ENCODE measurements at places on chromosomes 7 and 10.

DNA sequence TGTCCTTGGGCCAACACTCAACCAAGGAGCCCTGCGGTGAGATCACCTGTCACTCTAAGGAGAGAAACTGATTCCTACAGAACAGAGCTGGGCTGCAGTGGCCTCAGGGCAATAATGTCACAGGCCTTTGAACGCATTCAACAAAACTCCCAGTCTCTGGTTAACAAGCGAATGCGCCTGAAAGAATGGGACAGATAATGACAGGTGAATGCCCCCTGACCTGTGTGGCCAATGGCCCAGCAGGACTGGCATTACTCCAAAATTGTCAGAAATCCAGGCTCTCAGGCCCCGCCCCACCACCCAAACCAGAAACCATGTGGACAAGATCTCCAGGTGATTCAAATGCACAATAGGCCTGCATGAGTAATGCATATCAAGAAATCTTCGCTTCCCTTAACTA is 277.7 kb upstream of the KLF6 start:
- DNase-seq = no peak

DNA sequence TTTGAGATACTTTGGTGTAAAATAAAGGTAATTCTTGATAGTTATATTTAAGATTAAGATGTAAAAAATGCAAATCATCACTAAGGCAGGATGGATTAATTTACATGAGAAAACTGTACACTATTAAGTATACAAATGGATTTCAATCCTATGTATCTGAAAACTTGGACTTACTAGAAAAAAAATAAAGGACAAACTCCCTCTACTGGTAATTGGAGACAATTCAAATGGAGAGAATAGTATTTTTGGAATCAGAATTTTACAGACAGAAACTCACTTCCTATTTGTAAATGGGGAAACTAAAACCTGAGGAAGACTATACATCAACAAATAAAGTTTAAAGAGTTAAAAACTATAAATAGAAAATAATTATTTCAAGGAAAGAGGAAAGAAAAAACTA is 62.6 kb downstream of the CUL2 start:
- no peak for DNase-seq

DNA sequence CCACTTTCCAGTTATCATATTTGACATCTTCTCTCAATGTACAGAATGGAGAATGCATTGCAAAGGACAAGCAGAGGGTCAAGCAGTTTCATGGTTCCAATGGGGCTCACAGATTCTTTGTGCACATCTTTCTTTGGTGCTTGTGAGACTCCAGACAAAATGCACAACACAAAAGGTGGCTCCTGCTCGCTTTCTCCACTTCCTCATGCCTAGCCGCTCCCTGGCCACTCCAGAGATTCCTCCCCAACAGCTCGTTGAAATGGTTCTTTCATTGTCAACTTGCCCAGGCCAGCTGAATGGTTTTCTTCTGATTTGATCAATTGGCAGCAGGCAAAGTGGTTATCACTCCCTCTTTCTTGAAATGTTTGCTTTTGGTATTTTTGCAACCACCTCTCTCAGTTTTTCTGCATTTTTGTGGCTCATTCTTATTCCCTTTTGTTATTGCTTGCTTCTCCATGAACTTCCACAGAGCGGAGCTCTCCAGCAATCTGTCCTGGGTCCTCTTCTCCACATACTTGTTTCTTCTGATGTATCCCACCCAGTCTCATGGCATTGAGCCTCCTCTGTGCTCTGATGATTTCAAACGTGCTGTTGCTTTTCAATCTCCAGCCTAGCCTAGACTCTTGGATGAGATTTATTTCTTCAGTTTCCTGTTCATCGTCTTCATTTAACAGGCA is 507.8 kb upstream of the MKI67 start:
- DNase-seq = no peak

- no peak for DNase-seq
These were observed 120.0 kb downstream of the MKX start for GRCh38 chr10:27625452-27626211.

- no peak for DNase-seq
These were observed 187.8 kb downstream of the GNAT3 start for GRCh38 chr7:80324032-80324431.

- DNase-seq = no peak
These were observed 13.5 kb upstream of the VDAC2 start for GRCh38 chr10:75197066-75197465.

DNA sequence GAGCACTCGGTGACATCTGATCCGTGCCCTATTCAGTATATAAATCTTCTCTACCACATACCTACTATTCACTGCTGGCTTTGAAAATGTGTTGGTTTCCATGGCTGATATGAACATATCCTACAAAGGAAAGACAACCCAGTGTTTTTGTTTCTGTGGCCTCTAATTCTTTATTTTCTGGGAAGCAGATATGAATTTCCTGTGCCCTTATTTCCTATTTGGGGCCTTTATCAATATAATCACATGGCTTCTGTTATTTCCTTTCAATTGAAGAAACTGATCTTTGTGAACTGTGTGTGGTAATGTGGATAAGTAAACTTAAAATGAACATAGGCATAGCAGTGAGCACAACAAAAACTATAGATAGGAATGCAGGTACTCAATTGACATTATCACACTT is 10.6 kb downstream of the CCNJ start:
- DNase-seq = no peak

DNA sequence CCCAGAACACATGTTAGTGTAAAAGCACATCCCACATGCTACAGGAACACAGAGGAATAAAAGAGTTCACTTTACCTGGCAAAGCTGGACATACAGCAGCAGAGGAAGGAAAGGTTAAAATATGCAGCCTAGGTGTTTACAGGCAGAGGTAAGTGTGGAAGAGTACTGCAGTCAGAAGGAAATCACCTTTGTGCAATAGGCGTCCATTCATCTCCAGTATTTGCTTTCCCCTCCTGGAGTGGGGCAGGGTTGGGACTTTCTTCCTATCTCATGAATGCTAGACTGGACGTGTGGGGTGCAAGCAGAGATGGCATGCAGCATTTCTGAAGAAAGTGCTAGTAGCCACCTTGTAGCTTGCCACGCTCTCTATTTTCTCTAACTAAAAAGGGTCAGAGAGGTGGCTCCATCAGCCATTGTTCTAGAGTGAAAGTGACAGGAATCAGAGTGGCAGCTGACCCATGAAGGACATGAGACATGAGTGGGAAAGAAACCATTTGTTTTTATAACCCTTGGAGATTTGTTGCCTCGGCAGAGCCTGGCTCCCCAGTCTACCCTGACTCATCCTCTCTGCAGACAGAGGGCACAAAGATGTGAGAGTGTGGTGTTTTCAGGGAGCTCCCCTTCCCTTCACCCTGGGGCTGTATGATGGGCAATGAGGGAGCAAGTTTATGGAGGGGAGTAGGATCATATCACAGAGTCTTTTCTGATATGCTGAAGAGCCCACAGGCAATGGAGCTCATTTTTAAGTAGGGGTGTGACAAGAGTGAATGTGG is 101.2 kb upstream of the SEC61G start:
- DNase-seq = no peak

DNA sequence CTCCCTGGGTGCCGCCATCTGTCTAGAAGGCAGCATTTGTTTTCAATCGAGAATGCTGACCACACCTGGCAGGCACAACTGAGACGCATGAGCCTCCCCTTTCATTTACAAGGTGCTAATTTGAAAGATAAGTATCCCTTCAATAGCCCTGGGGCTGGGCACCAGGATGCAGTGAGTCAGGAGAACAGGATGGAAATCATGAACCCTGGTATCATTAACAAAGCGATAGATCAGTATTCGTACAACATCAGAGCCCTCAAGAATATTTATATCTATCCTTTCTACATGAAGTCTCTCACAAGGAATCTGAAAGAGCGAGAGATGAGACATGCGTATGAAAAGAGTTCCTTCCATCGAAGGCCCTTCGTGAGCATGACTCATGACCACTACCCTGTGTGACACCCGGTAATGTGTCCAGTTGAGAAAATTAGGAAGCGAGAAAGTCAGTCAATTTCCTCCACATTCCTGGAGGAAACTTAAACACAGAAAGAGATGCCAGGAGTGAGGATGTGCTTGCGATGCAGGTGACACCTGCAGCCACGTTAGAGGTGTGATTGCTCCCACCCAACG is 123.1 kb upstream of the PITRM1 start:
- DNase-seq = no peak

- DNase-seq = no peak
These were observed 106.2 kb upstream of the KCTD7 start for GRCh38 chr7:66522518-66522917.

- DNase-seq = no peak
These were observed 240.8 kb downstream of the ARHGAP12 start for GRCh38 chr10:31687663-31688482.

GRCh38 chr7:90596671-90597562 is 796 bp downstream of the CDK14 start:
- DNase-seq = no peak

GRCh38 chr7:109259151-109259550 is 689.5 kb downstream of the DNAJB9 start:
- DNase-seq = no peak

- no peak for DNase-seq
These were observed 19.1 kb downstream of the DNAJB12 start for GRCh38 chr10:72335394-72336258.

- DNase-seq = no peak
These were observed 72.2 kb downstream of the GTF2IRD1 start for GRCh38 chr7:74525881-74526280.

DNA sequence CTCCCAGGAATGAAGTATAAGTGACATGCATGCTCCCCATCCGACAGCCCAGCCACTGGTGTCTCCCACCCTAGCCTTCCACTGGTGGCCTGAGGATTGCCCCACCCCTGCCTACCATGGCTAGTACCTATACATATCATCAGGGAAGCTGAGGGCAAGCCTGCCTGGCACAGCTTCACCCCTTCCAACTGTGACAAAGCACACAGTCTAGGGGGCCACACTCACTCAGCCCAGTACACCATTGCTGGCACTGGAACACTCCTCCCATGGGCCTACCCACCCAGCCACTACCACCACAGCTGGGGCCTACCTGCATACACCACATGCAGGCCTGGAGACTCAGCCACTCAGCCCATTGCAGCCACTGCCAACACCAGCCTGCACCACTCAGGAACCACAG is 393.1 kb upstream of the STEAP1 start:
- no peak for DNase-seq

DNA sequence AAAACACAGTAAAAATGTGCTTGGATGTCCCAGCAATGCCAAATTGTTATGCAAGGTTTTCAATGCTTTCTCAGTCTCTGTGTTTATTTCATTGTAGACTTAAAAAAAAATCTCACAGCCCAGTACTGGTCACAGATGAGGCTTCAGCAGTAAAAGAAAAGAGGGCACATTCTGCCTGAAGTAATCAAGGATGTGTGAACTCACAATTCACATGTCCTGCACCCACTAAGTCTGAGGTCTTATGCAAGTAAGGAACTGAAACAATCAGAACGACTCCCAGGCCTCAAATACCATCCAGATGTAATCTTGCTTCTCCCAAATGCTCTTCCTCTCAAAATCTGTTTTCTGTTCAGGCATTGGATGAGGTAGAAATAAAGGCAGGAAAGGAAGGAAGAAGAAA is 33.7 kb downstream of the ADRB1 start:
- no peak for DNase-seq

DNA sequence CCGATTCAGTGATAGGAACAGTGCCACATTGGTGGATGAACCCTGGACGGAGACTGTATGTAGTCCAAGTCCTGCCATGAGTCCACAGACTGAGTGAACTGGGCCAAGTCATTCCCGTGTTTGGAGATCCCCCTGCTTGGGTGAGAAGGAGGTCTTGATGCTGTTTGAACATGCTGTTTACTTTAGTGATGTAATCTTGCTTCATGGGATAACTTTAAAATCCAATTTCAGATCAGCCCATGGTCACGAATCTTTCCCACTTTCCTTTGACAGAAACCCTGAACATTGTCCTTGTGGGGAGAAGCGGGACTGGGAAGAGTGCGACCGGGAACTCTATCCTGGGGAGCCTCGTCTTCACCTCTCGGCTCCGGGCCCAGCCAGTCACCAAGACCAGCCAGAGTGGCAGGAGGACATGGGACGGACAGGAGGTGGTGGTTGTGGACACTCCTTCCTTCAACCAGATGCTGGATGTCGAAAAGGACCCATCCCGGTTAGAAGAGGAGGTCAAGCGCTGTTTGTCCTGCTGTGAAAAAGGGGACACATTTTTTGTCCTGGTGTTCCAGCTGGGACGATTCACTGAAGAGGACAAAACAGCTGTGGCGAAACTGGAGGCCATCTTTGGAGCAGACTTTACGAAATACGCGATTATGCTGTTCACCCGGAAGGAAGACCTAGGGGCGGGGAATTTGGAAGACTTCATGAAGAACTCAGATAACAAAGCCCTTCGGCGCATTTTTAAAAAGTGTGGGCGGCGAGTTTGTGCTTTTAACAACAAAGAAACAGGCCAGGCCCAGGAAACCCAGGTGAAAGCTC is 26.6 kb downstream of the GIMAP8 start:
- DNase-seq = peak; percentile 49

GRCh38 chr7:42794673-42795072 is 117.2 kb downstream of the C7orf25 start:
- no peak for DNase-seq

GRCh38 chr7:36283711-36284130 is 105.9 kb upstream of the ANLN start:
- no peak for DNase-seq

DNA sequence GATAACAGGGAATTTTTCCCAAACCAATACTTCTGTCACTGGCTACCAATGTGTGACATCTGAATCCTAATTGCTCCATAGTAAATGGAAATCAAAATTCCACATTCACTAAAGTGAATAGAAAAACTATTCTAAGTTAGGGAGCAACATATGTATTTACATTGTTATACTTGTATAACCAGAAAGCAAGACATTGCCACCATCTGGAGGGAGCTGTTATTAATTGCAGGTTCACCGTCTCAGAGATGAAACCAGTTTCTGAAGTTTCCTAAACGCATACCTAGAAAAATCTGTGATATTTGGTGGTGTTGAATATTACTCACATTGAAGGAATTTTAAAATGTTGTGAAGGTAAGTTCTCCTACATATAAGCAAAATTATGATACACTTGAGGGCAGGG is 390.1 kb downstream of the NXPH1 start:
- no peak for DNase-seq

DNA sequence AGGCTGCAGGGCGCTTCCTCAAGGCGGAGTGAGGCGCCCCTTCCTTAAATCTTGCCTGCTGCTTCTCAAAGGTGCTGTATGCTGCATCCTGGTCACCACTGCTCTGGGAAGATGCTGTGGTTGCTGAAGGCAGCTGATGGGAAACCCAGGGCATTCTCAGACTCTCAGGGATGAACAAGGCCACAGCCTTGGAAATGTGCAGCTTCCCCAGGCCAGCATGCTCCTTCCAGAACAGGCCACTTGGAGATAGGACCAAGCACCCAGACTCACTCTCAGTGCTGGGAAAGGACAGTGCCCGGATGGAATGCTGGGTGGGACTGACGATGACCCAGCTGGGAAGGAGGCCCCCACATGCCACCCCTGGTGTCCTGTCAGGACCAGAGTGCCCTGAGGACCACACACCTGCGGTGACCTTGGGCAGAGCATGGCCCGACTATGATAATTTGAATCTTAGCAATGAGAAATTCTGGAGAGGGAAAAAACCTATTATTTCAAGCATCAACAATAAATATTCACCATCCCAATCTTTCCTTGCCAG is 235.5 kb downstream of the TNS3 start:
- DNase-seq = no peak

- DNase-seq = no peak
These were observed 186.8 kb downstream of the PARD3 start for GRCh38 chr10:34628174-34628796.

All from activated CD4-positive, alpha-beta T cell treated with anti-CD3 and anti-CD28 coated beads, Interleukin-2, amount 50 U/mL, for 4 hours (primary cell).